Activated naive CD4-positive, alpha-beta T cell treated with Interleukin-2 at 50 U/mL for 16 hours (primary cell): ENCODE measurements at places on chromosomes 4 and X.
A peak's percentile ranks its signal among the peaks of the same experiment; 100 is the strongest.

DNA sequence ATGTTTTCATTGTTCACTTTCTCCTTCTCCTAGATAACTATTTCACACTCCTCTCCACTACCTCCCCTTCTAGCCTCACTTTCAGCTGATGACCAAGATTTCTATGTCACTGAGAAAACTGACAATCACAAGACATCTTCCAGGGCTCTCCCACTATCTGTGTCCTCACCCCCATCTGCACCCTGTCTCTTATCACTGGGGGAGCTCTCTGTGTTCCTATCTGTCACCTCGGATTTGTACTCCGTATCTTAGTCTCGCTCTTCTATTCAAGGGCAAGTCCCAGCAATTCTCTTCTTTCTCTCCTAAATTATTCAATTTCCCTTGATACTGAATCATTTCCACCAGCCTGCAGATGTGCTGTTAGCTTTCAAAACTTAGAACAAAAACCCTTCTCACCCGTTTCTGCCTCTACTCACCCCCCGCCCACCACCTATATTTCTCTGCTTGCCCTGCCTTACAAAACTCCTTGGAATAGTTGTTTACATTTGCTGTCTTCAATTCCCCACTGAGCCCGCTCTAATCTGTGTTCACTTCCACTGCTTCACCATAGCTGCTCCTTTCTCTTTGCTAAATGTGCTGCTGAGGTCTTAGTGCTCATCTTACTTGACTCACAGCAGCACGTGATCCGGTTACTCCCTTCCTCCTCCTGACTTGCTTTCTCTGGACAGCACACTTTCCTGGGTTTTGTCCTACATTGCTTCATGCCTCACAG lies 293.2 kb downstream of the UNC5C start:
- no peak for DNase-seq

- DNase-seq = no peak
Measured at GRCh38 chr4:128123036-128123435, 61.9 kb downstream of the LARP1B start.

- peak; percentile 42 for DNase-seq
Measured at GRCh38 chrX:9465380-9466123, 694 bp downstream of the TBL1X start.

- no peak for DNase-seq
Measured at GRCh38 chr4:152709675-152710438, 30.1 kb upstream of the TMEM154 start.

DNA sequence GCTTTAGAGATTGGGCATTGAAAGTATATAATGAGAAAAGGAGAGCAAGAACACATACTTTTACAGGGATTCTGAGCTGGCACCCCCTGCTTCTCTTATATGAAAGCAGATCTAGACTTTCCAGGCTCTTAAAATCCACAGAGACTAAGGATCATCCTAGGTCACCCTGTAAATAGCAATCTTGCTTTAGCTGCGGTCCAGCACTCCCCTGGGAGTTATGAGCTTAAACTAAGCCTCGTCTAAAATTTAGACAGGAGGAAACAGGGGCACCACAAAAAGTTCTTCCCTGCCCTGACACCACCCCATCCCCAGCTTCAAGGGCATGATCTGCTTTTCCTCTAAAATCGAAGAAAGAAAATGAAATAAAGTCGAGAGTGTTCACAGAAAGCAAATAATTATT lies 143.3 kb upstream of the KCNIP4 start:
- DNase-seq = no peak

- DNase-seq = no peak
Measured at GRCh38 chr4:150250998-150251651, 172.9 kb downstream of the DCLK2 start.

GRCh38 chrX:119573840-119574393 lies 446 bp upstream of the UBE2A start:
- DNase-seq = no peak

GRCh38 chr4:25154594-25155265 lies 5.5 kb downstream of the SEPSECS start:
- no peak for DNase-seq

GRCh38 chr4:139523076-139523475 lies 32.9 kb downstream of the SETD7 start:
- no peak for DNase-seq
